H9 (cell line): ENCODE measurements at places on chromosomes 5 and 9.

- no peak for DNase-seq
Measured at GRCh38 chr5:163661360-163661759, 155.9 kb downstream of the MAT2B start.

GRCh38 chr9:81885602-81886001, 42.6 kb upstream of the SPATA31D4 start:
- DNase-seq, result no peak

DNA sequence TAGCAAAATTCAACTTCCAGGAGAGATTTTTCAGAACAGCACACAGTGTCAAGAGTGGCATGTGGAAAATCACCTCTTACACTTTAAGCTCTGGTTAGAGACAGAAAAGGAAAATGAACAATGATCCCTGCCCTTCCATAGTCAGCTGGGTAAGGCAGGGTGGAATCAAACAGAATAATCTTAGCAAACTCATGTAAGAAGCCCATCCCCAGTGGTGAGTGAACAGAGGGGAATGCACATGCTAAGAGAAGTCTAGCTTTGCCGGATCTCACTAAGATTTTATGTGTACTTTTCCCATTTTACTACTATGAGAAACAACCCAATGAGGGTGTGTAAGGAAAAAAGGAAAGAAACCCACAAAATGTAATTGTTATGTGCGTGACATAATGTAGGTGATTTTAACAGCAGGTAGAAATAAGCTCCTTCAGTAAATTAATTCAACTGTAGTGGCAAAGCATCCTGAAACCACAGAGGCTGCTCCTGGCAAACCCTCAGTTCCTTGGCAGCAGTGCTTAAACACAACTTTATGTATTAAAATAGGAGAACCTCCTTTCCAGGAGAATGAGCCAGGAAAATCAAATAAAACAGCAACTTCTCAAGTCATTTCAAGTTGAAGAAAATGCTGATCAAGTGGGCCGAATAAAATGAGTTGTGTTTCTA, 366.0 kb upstream of the TRPC7 start:
- DNase-seq, result no peak

DNA sequence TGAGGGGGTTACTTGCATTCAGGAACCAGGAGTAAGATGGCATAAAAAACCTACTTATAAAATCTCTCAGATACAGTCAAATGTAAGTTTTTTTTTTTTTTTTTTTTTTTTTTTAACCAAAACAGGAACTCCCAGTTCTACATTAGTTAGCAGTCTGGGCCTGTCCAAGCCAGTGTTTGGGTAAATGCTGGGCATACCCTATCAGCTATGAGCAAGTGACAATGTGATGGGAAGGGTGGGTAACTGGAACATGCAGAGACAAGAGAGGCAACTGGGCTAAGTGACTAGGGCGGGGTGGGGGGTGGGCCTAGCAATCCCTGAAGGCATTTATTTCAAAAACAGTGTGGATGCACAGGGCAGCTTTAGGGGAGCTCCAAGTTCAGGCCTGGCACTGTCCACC, 2.3 kb downstream of the NMRK1 start:
- no peak for DNase-seq

GRCh38 chr5:136276946-136277345, 84.0 kb upstream of the SMIM32 start:
- DNase-seq, result no peak

- DNase-seq, result no peak
Measured at GRCh38 chr9:6576987-6577386, 68.5 kb downstream of the GLDC start.

DNA sequence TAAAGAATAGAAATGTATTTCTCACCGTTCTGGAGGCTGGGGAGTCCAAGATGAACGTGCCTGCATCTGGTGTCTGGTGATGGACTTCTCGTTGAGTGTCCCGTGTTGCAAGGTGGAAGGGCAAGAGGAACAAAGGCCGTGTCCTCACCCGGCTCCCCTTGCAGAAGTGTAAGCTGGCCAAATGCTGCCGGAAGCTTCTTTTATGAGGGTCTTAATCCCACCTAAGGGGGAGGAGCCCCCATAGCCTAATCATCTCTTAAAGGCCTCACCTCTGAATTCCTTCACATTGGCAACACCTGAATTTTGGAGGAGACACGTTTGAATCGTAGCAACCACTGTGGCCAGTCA, 99.1 kb upstream of the DAP start:
- no peak for DNase-seq

GRCh38 chr5:168481330-168481788, 4.9 kb upstream of the RARS1 start:
- no peak for DNase-seq

DNA sequence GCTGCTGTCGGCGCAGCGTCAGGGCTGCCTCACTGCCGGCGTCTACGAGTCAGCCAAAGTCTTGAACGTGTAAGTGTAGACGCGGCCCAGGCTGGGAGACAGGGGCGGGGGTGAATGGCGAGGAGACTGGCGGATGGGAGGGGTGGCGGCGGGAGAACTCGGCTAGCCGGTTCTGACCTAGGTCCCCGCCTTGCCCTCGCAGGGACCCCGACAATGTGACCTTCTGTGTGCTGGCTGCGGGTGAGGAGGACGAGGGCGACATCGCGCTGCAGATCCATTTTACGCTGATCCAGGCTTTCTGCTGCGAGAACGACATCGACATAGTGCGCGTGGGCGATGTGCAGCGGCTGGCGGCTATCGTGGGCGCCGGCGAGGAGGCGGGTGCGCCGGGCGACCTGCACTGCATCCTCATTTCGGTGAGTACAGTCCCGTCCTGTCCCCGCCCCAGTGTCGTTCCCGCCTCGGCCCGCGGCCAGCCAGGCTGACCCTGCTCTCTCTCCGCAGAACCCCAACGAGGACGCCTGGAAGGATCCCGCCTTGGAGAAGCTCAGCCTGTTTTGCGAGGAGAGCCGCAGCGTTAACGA, 745 bp downstream of the GADD45G start:
- DNase-seq, result peak; percentile 44

DNA sequence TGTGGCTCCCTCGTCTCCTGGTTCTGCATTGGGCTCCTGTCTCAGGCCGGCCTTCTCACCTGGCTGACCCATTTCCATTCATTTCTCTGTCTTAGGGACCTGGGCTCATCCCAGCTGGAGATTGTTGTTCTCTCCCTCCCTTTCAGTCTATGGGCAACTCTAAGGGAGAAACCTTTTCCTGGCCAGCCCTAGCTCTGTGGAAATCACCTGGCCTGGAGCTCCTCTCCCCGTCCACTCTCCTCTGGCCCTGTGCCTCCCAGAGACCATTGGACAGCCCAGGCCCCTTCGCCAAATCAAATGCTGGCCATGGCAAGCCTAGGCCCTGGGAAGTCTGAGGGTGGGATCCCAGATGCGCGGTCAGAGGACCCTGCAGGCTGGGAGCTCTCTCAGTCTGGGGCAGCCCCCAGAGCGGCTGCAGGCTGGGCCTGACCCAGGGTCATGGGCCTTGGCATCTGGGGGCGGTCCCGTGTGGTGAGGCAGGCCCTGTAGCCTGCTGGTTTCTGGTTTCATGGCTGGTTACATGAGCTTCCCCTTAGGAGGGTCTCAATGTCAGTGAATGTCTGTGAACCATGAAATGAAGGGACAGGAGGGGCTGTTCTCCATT, 253.5 kb downstream of the AOPEP start:
- no peak for DNase-seq

DNA sequence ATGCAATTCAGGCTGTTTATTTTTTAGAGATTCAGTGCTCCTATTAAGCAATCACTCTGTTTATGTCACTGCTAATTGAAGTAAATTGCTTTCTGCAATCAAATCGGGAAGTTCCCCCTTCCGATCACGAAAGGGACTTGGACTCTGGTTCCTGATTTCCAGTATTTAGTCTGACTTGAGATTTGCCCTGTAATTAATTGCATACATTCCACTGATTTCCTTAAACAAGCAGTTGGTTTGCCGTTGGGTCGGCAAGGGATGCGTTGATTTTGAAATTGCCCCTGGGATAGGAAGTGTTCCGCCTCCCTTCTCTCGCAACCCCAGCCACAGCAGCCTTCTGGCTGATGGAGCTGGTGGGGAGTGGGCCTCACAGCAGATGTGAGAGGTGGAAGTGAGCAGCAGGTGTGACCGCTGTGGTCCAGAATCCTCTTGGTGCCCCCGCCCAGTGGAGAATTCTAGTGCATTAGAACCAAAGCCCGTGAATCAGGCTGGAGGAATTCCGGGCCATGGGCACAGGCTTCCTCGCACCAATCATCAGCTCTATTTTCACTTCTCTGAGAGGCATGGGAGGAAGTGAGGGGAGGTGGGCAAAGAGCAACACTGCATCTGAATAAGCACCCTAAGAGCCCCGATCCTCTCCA, 102.5 kb downstream of the SPRY4 start:
- no peak for DNase-seq

DNA sequence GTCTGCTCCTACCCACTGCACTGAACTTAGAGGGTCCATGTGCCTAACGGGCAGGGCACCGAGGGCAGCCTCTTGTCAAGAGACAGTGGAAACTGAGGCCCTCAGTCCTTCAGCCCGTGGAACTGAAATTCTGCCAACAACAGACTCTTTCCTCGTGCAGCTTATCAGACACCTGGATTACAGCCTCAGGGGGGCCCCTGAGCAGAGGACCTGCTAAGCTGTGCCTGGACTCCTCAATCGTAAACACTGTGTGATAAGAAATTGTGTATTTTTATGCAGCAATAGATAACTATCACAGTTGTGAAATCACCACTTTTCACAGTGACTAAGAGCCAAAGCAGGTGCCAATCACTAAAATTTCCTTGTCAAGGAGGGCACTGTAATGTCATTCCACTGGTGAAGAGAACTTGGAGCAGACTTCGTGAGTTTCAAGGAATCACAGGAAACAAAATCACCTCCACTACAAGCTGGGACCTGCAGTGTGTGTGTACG, 33.4 kb upstream of the CTSV start:
- DNase-seq, result no peak

DNA sequence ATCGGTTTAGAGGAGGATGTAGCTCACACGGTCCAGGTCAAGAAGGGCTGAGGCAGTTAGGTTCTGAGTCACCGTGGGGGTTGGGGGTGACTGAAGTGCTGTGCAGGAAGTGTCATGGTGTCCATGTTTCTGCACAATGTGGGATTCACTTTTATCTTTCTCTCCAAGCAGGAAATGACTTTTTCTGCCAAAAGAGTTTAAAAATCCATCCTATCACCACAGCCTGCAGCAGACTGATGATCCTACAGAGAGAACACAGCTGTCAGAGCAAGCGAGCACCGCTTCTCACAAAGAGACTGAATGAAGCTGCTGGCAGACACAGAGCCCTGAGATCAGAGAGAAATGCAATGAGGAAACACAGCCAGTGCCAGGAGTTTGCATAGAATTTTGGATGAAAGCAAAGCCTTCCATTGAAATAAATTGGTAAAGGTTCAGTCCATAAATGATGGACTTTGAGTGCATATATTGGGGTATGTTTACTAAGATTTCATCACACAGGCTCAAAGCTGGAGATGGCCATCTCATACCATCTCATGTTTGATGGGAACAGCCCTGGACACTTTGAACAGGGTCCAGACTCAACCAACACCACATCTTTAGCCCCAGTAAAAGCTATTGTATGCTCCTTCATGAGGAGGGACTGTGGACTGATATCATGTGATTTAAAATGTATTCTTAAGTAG, 213.9 kb upstream of the FBXL7 start:
- no peak for DNase-seq

DNA sequence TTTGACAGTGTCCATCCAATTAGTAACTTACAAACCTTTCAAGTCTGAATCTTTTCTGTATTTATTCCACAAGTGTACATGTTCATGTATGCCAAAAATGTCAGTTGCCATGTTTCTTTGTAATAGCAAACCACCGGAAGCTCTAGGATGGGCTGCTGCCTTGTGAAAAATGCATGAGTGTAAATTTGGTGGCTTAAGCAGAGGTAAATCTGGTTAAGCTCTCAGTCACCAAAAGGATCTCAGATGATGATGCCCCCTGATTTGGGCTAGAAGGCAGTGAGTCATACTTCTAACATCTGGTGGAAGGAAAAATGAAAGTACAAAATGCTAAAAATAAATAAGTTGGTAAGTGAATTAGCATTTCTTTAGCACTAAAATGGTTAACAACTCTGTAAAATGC, 567.5 kb downstream of the ELAVL2 start:
- DNase-seq, result no peak
